ENCODE measurements at places on chromosomes 5 and 9. TPM values are rescaled to one million over a fixed set of nuclear protein-coding genes. Genes with fewer than 3 reads are reported as not detected.

- no peak for DNase-seq
Measured at GRCh38 chr9:92613268-92614122, 56.4 kb downstream of the IPPK start.

DNA sequence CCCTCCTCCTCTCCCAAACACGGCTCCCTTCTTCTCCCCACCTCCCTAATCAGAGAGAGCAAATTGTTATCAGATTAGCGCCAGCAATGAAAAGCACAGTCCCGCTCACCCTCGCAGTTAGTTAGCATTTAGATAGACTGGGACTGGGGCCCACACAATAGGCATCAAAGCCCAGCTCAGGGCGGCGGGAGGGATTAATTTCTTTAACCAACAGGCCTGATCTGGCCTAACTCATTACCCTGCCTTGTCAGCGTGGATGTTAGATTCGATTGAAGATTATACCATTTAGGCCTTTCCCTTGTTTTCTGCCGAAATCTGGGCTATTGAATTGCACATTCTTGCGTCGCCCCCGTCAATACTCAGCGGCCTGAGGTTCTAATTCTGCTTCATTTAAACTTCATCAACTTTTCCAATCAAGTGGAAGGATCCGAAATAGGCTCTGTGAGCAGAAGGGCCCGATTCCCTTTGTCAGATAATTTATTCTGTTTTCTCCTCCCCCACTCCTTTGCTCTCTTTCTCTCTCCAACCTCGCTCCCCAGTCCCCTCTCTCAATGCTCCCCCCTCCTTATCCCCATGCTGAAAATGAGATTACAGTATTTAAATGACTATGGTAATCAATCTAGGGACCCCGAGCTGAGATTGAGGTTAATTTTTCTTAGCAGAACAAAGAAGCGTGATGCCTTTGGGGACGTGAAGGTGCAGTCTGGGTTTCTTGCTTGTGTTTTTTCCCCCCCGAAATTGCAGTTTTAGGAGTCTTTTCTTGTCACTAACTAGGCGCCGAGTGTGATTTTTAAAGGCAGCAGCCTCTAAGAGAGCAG is 15.1 kb downstream of the CFAP77 start:
- DNase-seq, result no peak

DNA sequence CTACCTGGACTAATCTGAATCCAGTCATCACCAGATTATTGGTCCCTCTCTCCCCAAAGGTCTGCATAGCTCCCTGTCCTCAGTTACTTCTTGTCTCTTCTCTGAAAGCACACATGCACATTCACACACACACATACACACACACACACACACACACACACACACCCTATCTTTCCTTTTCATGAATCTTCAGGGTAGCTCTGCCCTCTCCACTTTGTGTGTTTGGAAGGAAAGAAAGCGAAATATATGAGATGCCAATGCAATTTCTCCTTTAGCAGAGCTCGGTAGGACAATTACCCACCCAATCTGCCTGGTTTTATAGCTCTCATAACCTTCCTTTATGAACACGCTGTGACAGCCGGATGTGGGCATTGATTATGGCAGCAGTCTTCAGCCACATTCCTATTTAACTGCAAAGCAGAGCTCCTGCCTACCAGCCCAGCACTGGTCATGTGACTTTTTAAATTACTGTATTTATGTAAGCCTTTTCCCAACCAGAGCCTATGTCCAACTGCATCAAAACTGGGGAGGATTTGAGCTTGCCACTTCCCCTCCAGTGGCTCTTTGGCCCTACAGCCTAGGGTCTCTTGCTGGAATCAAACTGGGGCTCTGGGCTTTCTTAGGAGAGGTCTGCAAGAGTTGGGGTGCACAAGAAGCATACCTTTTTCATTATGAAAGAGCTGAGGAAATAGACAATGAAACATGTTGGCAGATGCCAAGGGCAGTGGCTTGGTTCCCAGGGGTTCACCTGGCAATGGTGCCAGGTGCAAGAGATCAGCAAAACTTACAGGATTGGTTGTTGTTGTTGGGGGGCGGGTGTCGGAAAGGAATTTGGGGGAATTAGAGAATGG is 20.8 kb upstream of the MATR3 start:
- no peak for DNase-seq

BHMT gene
- not detected for total RNA-seq

- no peak for DNase-seq
Measured at GRCh38 chr5:56319526-56320181, 86.5 kb upstream of the ANKRD55 start.

- no peak for DNase-seq
Measured at GRCh38 chr9:98085944-98086343, 29.4 kb downstream of the NANS start.

GRCh38 chr5:147037515-147038205 is 159.1 kb upstream of the PPP2R2B start:
- peak; percentile 40 for DNase-seq

- no peak for DNase-seq
Measured at GRCh38 chr9:96638606-96639364, 16.3 kb downstream of the PRXL2C start.

DNA sequence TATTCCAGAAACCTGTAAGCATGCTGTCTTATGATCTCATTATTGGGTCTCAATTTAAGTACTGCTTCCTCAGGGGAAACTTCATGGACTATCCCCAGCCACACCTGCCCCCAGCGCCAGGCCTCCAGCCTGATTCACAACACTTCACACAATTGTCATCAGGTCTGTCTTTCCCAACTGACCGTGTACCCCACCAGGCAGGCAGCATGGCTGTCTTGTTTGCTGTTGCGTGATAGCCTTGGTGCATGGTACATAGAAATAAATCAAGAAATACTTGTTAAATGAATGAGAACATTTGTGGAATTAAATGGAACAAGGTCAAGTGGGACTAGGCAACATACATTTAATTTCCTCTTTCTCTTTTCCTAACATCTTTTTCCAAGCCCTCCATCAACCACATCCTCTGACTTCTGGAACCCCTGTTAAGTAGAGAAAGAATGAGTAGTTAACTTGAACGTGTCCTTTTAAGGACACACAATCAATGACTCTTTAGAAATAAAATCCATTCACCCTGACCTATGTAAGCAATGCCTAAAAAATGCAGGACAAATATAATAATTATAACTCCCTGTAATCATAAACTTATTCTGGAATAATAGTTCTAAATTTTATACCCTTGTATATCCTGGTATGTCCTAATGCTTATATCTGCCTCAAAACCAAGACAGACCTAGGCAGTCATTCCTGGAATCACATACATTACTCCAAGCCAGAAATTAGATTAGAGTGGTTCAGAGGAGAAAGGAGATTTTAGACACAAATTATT is 17.2 kb upstream of the THG1L start:
- DNase-seq, result no peak

GRCh38 chr5:179606071-179606909 is 17.2 kb downstream of the HNRNPH1 start:
- no peak for DNase-seq

DNA sequence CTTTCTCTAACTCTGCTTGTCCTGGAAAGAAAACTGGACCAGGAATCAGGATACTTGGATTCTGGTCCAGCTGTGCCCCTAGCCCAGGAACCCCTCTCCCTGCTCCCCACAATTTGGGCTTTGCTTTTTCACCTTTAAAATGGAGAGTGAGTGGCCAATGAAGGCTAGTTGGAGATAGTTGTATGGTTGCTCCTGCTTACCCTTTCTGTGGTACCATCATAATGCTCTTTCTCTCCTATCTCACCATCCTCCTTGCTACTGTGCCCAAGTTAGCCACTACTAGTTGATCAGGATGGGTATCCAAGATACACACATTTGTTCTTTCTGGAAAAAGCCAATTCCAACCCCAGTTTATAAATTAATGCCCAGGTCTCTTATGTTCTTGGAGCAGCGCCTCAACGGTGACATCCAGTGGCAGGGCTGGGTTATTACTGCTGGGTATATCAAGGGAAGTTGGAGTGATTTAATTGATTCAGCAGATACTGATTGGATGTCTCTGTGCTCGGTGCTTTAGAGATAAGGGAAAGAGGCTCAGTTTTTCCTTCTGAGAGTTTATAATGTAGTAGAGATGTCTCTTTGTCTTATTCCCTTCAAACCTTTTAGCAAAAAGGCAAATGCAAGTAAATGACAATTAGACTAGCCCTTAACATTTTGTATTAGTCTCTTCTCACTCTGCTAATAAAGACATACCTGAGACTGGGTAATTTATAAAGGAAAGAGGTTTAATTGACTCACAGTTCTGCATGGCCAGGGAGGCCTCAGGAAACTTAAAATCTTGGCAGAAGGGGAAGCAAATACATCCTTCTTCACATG is 38.5 kb downstream of the FAXDC2 start:
- peak; percentile 44 for DNase-seq

DNA sequence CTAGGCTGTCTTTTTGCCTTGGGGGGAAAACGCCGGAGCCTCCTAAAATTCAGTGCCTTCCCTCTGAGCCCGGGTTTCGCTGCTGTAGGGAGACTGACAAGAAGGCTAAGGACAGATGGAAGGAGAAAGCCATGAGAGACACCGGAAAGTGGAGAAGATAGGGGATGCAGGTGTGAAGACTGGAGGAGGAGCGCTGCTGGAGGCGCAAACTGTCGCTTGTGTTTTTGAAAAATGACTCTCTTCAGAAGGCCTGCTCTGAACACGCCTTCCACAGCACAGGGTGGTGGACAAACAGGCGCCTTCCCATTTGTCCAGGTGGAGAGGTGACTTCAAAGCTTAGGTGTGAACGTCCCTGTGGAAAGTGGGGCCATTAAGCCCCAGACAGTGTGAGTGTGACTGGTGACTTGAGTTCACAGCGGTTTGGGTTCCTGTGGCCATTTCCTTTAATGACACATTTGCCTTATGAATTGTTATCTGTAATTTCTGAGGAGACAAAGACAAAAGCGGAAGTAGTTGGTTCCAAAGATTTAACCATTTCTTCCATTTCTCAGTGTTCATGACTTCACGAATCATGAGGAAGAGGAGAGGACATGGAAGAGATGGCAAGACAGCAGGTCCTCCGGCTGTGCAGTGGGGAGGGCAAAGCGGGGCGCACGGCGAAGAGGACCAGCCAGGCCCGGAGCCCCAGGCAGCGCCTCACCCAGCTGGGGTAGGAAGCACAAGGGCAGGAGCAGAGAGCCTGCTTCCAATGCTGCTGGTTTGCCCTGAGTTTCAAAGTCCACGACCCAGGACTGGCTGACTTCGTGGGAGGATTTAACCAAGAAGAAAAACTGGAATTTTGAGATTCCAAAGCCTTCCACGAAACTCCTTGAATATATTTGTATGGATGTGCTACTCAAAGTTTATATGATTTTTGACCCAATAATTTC is 27.8 kb upstream of the SEMA4D start:
- no peak for DNase-seq

CATSPER3 gene
- total RNA-seq, result not detected

Data from pulmonary artery endothelial cell (primary cell).